Right kidney (tissue), 9 donors: ENCODE measurements at places on chromosomes 1 and 21.
A peak's percentile ranks its signal among the peaks of the same experiment; 100 is the strongest.

DNA sequence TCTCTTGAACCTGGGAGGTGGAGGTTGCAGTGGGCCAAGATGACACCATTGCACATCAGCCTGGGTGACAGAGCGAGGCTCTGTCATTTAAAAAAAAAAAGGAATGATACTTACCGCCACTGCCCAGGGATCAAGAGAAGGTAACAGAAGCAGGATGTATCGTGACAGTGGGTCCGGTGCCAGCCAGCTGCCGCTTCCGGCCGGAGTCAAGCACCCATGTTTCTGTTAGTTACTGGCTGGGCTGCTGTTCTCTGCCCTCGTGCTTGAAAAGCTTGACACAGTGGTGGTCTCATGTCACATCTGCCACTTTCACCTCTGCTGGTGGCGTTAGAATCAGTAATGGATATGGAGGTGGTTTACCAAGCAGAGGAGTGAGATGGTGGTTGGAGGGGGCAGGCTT is 21.0 kb downstream of the IFNGR2 start:
- DNase-seq: no peak

DNA sequence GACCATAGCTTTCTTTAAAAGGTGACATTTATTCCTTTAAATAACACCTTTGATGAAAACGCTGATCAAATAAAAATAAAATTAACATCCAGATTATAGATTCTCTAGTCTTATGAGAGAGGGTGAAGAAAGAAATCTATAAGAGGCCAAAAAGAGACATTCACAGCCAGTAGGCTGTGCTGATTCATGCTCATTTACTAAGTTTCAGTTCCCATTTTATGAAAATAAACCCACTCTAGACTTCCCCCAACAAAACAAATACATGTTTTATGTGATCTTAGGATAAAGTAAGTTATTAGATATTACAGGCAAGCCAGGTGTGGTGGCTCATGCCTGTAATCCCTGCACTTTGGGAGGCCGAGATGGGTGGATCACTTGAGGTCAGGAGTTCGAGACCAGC is 21.1 kb downstream of the ESRRG start:
- no peak for DNase-seq

- DNase-seq: no peak
Observed at GRCh38 chr21:46636550-46637285, 1.2 kb downstream of the PRMT2 start.

DNA sequence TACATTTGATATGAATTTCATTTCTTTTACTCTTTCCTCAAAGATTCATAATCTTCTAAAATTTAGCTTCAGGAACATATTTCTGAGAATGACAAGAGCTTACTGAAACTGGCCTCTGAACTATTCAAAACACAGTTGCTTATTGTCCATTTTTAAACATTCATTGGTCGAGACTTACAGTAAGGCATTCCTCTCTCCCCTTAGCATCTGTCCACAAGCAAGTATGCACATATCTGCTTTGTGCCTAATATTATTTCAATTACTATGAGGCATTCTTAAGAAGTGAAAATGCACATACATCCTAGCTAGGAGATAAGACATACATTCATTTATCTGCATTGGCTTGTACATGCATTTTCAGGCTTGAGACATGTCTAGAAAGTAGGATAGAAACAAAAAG is 488.7 kb downstream of the PTBP2 start:
- DNase-seq: no peak

DNA sequence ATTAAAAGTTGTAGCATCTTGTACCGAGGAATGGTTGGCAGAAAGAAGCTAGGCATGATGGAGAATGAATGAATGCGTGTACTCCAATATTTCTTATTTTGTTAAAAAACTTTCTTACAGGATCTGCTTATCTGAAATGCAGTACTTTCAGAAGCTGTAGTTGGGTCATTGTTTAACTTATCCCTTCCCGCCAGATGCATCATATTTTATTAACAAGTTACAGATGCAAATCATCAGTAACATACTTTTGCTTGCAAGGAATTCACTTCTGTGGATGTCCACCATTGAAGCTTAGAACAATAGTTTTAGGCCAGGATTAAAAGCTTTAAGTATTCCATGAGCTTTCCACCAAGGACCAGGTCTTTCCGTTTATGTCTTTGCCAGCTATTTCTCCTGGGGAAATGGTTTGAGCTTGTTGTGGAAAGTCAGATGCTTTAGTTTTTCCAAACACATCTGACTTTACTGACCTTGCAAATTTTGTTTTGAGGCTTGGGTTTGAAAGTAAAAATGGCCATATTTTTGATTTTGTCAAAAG is 65.4 kb downstream of the PATJ start:
- DNase-seq: no peak

DNA sequence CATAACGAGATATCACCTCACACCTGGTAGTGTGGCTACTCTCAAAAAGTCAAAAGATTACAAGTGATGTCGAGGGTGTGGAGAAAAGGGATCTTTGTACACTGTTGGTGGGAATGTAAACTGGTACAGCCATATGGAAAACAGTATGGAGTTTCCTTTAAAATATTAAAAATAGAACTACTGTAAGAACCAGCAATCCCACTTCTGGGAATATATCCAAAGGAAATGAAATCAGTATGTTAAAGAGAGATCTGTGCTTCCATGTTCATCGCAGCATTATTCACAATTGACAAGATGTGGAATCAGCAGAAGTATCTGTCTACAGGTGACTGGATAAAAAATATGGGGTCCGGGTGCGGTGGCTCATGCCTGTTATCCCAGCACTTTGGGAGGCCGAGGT is 7.6 kb upstream of the PIK3C2B start:
- DNase-seq: no peak

- DNase-seq: no peak
Observed at GRCh38 chr1:14255711-14256110, 342.8 kb upstream of the KAZN start.

DNA sequence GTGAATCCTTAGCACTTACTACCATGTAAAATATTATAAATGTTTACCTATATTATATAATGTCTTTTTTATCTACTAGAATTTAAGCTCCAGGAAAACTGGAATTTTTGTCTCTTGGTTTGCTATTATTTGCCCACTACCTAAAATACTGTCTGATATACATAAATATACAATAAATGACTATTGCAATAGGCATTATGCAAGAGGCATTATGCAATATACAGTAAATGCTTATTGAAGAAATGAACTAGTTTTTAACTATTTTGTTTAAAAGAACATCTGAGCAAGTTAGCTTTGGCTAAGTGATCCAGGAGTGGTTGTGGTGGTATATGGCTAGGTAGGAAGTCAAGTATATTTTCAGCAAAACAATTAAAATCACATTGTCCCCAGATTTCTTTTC is 640.2 kb upstream of the PKN2 start:
- no peak for DNase-seq

DNA sequence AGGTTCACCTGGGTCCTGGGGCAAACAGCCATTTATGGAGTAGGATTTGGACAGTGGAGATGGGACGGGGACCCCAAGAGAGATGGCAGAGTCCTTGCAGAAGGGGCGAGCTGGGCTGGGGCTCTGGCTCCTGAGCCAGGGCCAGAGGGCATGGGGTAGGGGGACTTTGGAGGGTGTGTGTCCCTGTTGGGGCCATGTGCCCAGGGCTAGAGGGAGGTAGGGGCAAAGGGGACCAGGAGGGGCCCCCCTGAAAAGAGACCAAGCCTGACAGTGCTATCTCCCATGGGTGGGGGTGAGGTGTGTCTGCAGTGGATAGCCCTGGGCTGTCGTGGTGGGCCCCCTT is 92.3 kb downstream of the TRIM11 start:
- DNase-seq: no peak

GRCh38 chr1:199657449-199657848 is 370.1 kb upstream of the NR5A2 start:
- DNase-seq: no peak

GRCh38 chr21:33230545-33231324 is 997 bp downstream of the IFNAR2 start:
- DNase-seq: peak; percentile 65
